ENCODE measurements at places on chromosomes 5 and 9.
A peak's percentile ranks its signal among the peaks of the same experiment; 100 is the strongest.

DNA sequence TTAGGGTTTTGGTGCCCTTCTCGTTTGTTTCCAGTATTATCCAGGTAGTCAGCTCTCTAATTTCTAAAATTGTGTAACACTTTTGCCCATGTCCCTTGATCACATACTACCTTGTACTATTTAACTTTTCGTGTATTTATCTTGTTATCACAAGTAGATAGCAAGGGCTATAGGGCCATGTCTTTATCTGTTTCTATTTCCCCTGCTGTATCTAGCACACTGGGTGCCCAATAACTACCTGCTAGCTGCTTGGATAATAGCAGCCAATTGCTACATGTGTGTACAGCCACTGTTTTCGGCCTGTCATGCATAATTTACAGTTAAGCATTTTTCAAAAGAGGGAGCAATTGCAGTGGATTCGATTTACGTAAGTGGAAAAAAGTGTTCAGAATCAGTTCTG, 64.8 kb upstream of the TNFAIP8 start:
- DNase-seq: peak; percentile 22

DNA sequence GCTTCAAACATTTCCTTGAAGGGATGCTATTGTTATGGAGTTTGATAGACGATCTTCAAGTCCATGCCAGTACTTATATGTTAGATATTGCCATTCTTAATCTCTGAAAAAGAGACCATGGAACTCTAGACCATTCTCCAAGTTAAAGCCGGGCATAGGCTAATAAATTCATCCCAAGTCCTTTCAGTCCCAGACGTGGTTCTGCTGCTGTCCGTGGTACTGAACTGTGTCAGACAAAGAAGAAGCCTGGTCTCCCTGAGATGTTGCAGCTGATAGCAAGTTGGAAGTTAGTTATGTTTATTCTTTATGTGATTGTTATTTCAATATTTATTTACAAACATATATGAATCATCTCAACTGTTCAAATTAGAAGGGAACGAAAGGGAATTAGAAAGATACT, 158.7 kb downstream of the NMUR2 start:
- DNase-seq: peak; percentile 82

GRCh38 chr5:157486861-157487260, 26.8 kb downstream of the NIPAL4 start:
- DNase-seq: no peak

DNA sequence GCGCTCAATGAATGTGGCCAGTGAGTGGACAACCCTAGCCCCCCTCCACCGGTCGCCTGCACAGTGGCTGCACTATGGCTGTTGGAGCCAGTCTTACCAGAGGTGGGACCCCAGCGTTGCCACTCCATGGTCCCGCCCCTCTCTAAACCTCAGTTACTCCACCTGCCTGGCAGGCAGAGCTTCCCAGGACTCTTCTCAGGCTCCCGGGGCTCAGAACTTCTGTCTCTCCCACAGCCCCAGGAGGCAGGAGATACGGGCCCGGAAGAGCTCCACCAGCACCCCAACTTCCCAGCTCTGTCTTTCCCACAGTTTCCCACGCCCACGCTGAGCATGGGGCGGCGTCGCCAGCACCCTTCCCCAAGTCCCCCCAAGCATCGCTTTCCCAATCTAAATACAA, 975 bp downstream of the RASGEF1C start:
- DNase-seq: peak; percentile 11

DNA sequence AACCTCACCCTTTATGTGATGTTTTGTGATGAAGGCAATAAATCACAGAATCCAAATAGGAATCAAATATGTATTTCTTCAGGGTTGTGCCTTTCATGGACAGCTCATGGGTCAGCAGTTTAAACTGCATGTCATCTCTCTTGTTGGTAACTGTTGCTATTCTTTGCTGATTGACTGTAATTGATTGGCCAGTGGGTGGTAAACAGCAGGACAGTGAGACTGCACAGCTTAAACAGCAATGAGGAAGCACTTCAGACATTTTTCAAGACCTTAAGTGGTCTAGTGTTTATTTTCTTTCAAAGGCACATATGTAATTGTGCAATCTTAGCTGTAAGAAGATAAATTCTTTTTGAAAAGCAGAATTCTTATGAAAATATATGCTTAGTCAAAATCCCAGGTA, 260.5 kb downstream of the COX7C start:
- DNase-seq: peak; percentile 54

- peak; percentile 25 for DNase-seq
Observed at GRCh38 chr9:8643896-8644295, 844.3 kb upstream of the DMAC1 start.

DNA sequence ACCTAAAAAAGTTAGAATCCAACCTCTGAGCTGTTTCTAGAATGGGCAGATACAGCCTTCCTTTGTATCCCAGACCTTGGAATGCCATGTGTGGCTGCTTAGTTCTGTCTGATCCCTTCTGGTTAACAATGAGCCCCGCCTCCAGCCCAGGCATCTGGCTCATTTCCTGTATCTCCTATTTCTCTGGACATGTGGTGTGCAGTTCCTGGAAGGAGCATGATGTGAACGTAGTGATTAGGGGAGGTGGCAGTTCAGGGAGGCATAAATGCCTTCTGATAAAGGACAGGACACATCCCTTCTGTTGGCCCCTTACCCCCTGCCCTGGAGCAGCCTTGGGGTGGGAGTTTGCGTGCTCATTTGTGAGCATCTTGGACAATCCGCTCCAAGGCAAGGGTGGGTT, 243.0 kb downstream of the ZSWIM6 start:
- peak; percentile 56 for DNase-seq

DNA sequence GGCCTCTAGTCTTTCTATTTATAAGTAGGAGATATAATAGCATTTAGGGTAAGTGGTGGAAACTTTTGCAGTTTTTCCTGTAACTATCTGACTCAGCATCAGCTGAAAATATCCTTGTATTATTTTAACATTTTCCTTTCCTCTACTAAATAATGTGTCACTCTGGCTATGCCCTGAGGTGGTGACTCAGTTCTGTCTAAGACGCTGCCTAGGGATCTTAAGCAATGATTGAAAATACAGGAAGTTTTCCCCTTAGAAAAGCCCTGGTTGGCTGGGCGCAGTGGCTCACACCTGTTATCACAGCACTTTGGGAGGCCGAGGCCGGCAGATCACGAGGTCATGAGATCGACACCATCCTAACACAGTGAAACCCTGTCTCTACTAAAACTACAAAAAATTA, 9.3 kb upstream of the EDIL3 start:
- no peak for DNase-seq

GRCh38 chr5:122415030-122415800, 103.2 kb downstream of the SNCAIP start:
- DNase-seq: peak; percentile 89

GRCh38 chr5:109334056-109334455, 75.7 kb downstream of the PJA2 start:
- no peak for DNase-seq

- no peak for DNase-seq
Observed at GRCh38 chr5:138149530-138149929, 10.3 kb upstream of the NME5 start.

GRCh38 chr9:74742191-74742790, 145.4 kb downstream of the TRPM6 start:
- DNase-seq: peak; percentile 75

DNA sequence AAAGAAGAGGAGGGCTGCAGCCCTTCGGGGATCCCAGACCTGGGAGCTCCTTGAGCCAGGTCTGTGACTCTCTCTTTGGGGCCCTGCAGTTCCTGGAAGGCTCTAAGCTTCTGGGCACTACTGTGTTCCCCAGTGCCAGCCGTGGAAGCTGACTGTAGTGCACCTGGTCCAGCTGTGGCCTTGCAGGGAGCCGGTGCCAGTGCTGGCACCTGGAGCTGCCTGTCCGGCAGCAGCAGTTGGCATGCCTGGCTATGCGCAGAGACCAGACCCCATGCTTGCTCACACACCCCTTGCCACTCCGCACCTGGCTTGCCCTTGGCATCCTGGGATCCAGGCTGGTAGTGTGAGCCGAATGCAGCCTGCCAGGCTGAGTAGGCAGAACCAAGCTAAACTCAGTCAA, 91.0 kb upstream of the PUM3 start:
- no peak for DNase-seq

DNA sequence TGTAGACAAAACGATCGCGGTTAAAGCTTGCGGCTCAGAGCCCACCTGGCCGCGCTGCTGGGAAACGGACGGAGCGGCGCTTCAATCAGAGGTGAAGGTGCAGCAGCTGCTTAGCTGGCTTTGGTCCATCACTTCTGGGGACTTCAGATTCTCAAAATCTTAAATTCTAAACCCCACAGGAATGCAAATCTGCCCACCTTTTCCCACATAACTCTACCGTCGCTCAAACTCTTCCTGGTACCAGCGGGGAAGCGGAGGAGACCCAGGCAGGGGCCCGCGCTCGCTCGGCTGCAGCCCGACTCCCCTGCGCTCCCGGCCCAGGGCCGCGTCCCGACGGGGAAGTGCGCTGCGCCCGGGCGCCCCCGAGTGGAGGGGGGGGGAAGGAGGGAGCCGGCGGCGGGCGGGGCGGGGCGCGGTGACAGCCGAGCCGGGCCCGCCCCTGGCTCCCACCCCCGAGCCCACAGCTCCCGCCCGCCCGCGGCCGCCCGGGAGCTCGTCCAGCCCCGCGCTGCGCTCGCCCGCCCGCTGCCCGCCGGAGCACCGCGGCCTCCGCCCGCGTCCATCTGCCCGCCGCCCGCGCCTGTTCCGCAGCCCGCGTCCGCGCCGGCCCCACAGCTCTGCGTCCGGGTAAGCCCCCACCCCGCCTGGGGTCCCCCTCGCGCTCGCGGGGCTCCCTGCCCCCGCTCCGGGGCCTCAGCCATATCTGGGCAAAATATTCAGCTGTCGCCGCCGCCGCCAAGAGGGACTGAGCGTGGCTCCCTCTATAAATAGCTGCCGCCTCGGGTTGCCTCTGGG, at the start of gene TMOD1:
TSS of gene TMOD1 (plus strand) at position 490 of the 795 bp plus-strand sequence. CDS start 22,523 bp downstream, outside the sequence.
- peak; percentile 56 for DNase-seq

- DNase-seq: peak; percentile 93
Observed at GRCh38 chr5:141508798-141509611, 20.1 kb downstream of the PCDHGC5 start.

GRCh38 chr5:39531306-39531705, 106.5 kb upstream of the DAB2 start:
- DNase-seq: no peak

DNA sequence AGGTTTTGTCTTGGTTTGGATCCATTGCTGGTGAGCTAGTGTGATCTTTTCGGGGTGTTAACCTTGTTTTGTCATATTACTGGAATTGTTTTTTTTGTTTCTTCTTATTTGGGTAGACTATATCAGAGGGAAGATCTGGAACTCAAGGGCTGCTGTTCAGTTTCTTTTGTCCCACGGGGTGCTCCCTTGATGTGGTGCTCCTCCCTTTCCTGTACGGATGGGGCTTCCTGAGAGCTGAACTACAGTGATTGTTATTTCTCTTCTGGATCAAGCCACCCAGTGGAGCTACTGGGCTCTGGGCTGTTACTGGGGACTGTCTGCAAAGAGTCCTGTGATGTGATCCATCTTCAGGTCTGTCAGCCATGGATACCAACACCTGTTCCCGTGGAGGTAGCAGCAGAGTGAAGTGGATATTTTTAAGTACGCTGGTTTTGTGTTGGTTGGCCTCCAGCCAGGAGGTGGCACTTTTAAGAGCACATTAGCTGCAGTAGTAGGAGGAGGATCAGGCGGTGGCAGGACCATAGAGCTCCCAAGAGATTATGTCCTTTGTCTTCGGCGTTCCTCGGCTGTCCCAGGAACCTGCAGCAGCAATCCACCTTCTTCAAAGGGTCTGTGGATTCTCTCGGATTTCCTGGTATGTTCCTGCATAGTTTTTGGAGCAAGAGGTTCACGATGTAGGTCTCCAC, 27.2 kb downstream of the SCAMP1 start:
- no peak for DNase-seq

DNA sequence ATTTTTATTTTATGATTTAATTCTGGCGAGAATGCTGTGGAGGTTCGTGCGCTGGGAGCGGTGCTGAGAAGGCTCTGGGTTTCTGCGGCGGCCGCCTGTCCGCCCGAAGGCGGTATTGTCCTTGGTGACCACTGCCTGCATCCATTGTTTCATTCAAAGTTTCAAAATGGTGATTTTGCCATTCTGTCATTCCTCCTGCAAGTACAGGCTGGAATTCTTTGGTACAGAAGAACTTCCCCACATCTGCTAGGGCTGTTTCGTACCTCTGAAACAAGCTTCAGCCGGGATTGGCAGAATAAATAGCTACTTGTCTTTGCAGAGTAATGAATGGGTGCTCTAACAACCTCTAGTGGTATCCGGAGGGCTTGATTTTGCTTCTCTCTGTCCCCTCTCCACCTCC, 112.6 kb upstream of the CACNA1B start:
- DNase-seq: peak; percentile 46

DNA sequence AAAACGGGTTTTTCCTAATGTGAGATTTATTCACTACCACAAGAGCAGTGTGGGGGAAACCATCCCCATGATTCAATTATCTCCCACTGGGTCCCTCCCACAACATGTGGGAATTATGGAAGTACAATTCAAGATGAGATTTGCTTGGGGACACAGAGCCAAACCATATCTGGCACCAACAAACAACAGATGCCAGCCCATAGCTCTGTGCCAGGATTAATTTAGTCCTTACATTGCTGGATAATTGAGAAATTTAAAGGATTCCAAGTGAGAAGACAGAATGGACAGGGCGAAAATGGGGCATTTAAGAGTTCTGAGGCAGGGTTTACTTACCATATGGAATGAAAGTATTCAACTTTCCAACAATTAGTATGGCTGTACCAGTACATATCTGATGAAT, 30.8 kb upstream of the DNAH5 start:
- DNase-seq: no peak

- DNase-seq: no peak
Observed at GRCh38 chr9:120402741-120403542, 177.0 kb downstream of the CDK5RAP2 start.

DNA sequence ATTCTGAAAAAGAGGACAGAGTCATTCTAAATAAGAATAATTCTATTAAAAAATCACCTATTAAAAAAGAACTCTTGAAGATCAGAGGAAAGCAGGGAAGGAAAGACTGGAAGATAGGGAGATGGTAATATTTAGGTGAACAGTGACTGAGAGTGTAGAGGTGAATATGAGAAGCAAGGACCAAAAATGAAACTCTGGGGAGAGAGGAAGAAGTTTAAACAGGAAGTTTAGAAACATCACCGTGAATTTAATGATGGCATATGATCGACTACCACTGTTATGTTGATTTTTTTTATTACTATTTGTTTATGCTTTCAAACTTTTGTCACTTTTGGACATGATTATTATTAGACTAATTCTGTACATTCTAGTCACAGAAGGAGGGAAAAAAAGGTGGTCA, 1.7 kb upstream of the SPINK6 start:
- DNase-seq: no peak

DNA sequence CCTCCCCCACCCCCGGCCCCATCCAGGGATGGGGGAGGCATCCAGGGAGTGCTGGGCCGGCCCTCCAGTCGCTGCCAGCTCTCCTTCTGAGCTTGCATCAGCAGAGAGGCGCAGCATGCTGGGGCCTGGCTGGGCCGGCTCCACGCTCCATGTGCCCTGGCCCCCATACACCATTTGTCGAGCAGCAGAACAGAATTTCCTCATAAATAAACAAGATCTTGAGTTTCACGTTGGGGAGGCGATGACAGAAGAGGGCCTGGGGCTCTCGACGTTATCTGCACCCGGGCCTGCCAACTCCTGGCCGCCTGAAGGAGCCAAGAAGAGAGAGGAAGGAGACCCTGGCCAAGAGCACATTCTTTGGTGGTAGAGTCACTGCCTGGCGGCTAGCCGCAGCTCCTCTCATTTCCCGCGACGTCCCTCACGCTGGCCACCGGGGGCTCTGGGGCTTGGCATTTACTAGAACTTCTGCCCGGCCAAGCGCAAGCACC, 177.0 kb downstream of the FGF18 start:
- peak; percentile 65 for DNase-seq
